Mesothelial cell of epicardium (in vitro differentiated cells): ENCODE measurements at places on chromosomes 7 and 10. TPM values are rescaled to one million over a fixed set of nuclear protein-coding genes. Genes with fewer than 3 reads are reported as not detected.

DNA sequence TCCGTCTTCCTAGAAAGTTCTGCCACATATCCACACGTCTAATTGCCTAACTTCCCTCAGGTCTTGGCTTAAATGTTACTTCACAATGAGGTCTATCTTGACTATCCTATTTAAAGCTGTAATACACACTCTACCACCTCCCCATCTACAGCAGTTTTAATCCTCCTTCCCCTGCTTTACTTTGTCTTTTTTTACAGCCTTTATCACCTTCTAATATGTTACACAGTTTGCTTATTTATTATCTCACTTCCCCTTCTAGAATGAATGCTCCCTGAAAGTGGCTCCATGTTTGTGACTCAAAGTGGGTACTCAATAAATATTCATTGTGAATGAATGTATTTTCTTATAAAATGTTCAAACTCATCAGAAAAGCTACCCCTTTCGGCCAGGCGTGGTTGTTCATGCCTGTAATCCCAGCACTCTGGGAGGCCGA lies 13.6 kb upstream of the MICU1 start:
- H3K27ac ChIP-seq, result no peak overlapping the region
- H3K36me3 ChIP-seq, result no peaks in the 10 kb centered on the region
- H3K4me1 ChIP-seq, result peaks cover 6% of the 10 kb centered on the region
- no peak overlapping the region for H3K4me3 ChIP-seq

GRCh38 chr10:132549371-132549770 lies 11.8 kb downstream of the INPP5A start:
- DNase-seq, result no peak
- no peak overlapping the region for H3K27ac ChIP-seq
- no peak overlapping the region for H3K4me3 ChIP-seq
- H3K36me3 ChIP-seq, result no peaks in the 10 kb centered on the region
- no peaks in the 10 kb centered on the region for H3K27me3 ChIP-seq

GRCh38 chr7:12583922-12584321 lies 13.4 kb downstream of the SCIN start:
- H3K4me1 ChIP-seq, result peaks cover 29% of the 10 kb centered on the region
- no peaks in the 10 kb centered on the region for H3K36me3 ChIP-seq
- H3K4me3 ChIP-seq, result no peak overlapping the region
- H3K27ac ChIP-seq, result no peak overlapping the region
- no peak for DNase-seq
- H3K27me3 ChIP-seq, result no peaks in the 10 kb centered on the region

DNA sequence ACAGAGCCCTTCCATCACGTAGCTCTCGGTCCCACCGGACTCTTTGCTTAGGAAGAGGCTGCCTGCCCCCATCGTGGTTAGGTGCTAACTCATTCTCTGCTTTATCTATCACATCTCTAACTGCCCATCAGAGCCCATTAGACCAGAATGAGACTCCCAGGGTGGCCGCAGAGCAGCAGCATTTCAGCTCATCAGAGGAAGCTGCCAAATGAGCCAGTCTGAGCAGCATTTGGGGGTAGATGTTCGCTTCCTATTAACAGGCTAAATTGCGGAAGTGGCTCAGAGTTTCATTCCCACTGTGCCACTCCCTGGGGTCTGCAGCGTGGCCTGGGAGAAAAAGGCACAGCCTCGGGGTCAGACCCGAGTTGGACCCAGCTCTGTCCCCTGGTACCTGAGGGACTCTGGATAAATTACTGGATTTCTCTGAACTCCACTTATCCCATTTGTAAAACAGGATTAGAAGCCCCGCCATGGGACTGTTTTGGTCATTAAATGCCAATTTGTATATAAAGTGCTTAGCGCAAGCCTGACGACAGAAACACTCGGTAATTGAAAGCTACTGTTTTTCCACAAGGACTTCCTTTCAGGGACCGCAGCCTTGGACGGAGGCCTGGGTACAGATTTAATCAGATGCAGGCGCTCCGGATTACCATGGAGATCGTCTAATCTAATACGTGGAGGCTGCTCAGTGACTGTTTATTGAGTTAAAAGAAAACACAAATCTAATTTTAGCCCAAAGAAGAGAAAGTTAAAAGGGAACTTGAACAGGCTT lies 73.8 kb upstream of the PRLHR start:
- H3K27me3 ChIP-seq, result peaks cover 11% of the 10 kb centered on the region
- peaks cover 3% of the 10 kb centered on the region for H3K36me3 ChIP-seq
- H3K4me1 ChIP-seq, result peaks cover 6% of the 10 kb centered on the region
- no peak overlapping the region for H3K4me3 ChIP-seq
- DNase-seq, result no peak

- no peak overlapping the region for H3K4me3 ChIP-seq
- no peaks in the 10 kb centered on the region for H3K27me3 ChIP-seq
- H3K36me3 ChIP-seq, result no peaks in the 10 kb centered on the region
- H3K4me1 ChIP-seq, result no peaks in the 10 kb centered on the region
- DNase-seq, result no peak
Measured at GRCh38 chr10:107740962-107741690, 576.6 kb upstream of the SORCS1 start.

- no peaks in the 10 kb centered on the region for H3K27me3 ChIP-seq
- no peak overlapping the region for H3K4me3 ChIP-seq
- no peaks in the 10 kb centered on the region for H3K4me1 ChIP-seq
Measured at GRCh38 chr7:118149394-118149793, 34.6 kb upstream of the LSM8 start.

GRCh38 chr7:29309041-29309854 lies 114.7 kb downstream of the CHN2 start:
- no peak overlapping the region for H3K4me3 ChIP-seq
- H3K27ac ChIP-seq, result no peak overlapping the region
- peaks cover 1% of the 10 kb centered on the region for H3K36me3 ChIP-seq
- no peaks in the 10 kb centered on the region for H3K27me3 ChIP-seq

- H3K36me3 ChIP-seq, result no peaks in the 10 kb centered on the region
- peaks cover 42% of the 10 kb centered on the region for H3K27me3 ChIP-seq
Measured at GRCh38 chr10:1522237-1522636, 215.1 kb downstream of the ADARB2 start.

GRCh38 chr10:131546086-131546810 lies 234.7 kb upstream of the TCERG1L start:
- no peaks in the 10 kb centered on the region for H3K4me1 ChIP-seq
- no peaks in the 10 kb centered on the region for H3K36me3 ChIP-seq
- no peak for DNase-seq
- H3K27me3 ChIP-seq, result peaks cover 74% of the 10 kb centered on the region
- no peak overlapping the region for H3K27ac ChIP-seq

DNA sequence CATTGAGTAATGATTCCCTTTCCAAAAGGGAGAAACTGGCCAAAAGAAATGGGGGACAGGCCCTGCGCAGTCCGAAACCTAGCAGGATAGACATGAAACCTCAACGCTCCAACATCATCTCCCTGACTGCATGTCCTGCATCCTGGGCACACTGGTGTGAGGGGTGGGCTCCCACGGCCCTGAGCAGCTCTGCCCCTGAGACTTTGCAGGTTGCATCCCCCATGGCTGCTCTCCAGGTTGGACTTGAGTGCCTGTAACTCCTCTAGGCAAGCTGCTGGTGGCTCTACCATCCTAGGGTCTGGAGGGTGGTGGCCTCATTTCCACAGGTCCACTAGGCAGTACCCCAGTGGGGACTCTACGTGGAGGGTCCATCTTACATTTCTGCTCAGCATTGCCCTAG lies 16.3 kb upstream of the CRYGN start:
- no peak for DNase-seq
- H3K4me3 ChIP-seq, result no peak overlapping the region
- H3K36me3 ChIP-seq, result peaks cover 1% of the 10 kb centered on the region
- H3K27me3 ChIP-seq, result no peaks in the 10 kb centered on the region

DNA sequence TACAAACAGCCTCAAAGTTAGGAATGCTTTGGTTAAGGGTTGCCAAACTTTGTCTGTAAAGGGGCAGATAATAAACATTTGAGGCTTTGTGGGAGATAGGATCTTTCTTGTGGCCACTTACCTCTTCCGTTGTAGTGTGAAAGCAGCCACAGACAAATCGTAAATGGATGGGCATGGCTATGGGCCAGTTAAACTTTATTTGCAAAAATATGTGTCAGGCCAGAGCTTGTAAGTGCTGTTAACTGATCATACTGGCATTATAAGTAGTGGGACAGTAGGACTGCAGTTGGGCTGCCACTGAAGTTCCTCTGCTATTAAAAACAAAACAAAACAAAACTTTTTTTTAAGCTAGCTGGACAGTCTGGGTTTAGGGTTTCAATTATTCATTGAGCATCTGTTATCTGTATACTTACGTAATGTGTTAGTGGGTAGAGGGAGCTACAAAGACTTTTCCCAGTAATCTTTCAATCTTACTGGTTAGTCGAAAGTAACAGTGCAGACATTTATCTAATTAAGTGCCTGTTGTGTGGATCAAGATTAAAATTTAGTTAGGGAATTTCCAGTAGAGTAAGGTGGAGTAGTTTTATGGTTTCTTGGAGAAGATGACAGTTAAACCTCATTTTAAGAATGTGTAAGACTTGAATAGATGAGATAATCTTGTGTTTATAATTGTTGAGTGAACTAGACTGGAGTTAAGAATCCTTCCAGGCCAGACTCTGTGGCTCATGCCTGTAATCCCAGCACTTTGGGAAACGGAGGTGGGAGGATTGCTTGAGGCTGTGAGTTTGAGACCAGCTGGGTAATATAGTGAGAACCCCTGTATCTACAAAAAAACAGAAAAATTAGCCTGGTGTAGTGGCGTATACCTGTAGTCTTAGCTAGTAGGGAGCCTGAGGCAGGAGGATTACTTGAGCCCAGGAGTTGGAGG lies 100.1 kb downstream of the BTRC start:
- H3K27me3 ChIP-seq, result no peaks in the 10 kb centered on the region
- peak overlapping the region; percentile 48 for H3K27ac ChIP-seq
- no peaks in the 10 kb centered on the region for H3K36me3 ChIP-seq
- H3K4me3 ChIP-seq, result no peak overlapping the region

DNA sequence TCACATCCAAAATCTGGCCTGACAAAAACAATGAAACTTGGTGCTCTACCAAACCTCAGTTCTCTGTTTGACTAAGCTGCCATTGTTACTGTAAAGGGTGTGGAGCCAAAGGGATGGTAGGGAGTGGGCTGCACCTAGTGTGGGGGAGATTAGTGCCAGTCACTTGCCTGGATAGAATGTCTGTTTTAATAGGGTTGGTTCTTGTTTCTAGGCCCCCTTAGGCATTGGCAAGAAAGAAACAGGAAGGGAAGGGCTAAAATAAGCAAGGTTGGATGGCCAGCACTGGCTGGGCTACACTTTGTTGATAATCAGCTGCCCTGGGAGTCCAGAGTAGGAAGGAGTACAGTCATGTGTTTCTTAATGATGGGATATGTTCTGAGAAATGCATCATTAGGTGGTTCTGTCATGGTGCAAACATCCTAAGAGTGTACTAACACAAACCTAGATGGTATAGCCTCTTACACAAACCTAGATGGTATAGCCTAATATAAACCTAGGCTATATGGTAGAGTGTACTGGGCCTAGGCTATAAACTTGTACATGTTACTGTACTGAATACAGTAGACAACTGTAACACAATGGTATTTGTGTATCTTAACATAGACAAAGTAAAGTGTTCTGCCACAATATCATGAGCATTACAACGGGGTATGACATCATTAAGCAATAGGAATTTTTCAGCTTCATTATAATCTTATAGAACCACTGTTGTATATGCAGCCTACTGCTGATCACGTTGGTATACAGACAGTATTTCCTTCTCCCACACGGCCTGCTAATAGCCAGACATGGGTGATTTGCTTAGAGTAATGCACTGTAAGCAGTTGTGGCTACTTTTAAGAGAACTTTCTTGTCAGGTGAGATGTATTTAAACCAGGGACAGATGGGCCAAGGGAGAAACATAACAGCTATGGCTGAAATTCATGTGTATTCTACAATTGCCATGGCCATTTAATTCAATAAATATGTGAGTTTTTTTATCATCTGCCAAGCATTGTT lies 15.4 kb downstream of the BBIP1 start:
- no peak overlapping the region for H3K27ac ChIP-seq
- H3K4me3 ChIP-seq, result no peak overlapping the region
- peaks cover 4% of the 10 kb centered on the region for H3K4me1 ChIP-seq
- DNase-seq, result no peak

DNA sequence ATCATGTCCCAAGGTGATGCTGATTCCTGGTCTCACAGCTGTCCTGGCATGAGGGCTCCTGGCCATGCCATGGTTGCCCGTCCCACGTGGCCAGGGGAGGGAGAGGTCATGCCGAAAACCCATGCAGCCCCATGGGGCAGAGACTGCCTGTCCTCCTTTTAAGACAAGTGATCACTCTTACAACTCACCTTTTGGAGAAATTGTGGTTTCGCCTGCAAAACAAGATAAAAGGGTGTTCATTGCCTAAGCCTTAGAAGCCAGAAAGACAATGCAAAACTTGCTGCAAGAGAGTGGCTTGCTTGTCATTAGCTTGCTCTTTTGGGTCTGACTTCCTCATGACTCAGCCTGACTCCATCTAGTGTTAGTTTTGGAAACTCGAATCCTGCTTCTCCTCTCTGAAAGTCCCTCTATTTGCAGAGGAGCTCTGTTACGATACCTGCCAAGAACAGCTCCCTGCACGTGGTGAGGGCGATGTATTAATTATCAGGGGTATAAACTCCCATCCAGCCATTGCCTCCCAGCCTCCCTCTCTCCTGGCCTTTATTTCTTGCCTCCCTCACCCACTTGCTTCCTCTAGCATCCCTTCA lies 26.7 kb downstream of the TMEM273 start:
- H3K36me3 ChIP-seq, result no peaks in the 10 kb centered on the region
- H3K27me3 ChIP-seq, result peaks cover 78% of the 10 kb centered on the region
- H3K27ac ChIP-seq, result no peak overlapping the region
- no peaks in the 10 kb centered on the region for H3K4me1 ChIP-seq

GRCh38 chr7:42926204-42926603 lies 5.8 kb downstream of the PSMA2 start:
- no peak for DNase-seq
- peaks cover 21% of the 10 kb centered on the region for H3K4me1 ChIP-seq
- no peak overlapping the region for H3K27ac ChIP-seq
- no peak overlapping the region for H3K4me3 ChIP-seq
- H3K36me3 ChIP-seq, result peaks cover 20% of the 10 kb centered on the region

The LIPK gene
- total RNA-seq, result not detected in 3 replicates

The ARPC1B gene
- total RNA-seq, result 30.0 to 35.3 TPM (median 32.5 TPM) in 3 replicates

The A1CF gene
- total RNA-seq, result 0.07 to 0.20 TPM in 2 of 3 replicates, not detected in the other

The BHLHA15 gene
- total RNA-seq, result 0.57 to 1.0 TPM in 2 of 3 replicates, not detected in the other

The IFIT1B gene
- total RNA-seq, result not detected in 3 replicates

The NOS3 gene
- 6.0 to 7.8 TPM (median 6.6 TPM) in 3 replicates for total RNA-seq

The HECW1 gene
- 1.0 to 1.9 TPM (median 1.4 TPM) in 3 replicates for total RNA-seq

The RAB19 gene
- 1.6 to 2.7 TPM (median 1.6 TPM) in 3 replicates for total RNA-seq

The LBX1 gene
- not detected in 3 replicates for total RNA-seq

The LRGUK gene
- total RNA-seq, result 0.96 to 1.0 TPM (median 1.00 TPM) in 3 replicates

The TMEM72 gene
- total RNA-seq, result 0.67 to 0.71 TPM (median 0.68 TPM) in 3 replicates

The CXCL12 gene
- 42.4 to 48.4 TPM (median 45.8 TPM) in 3 replicates for total RNA-seq

The SFXN4 gene
- total RNA-seq, result 33.3 to 37.2 TPM (median 36.6 TPM) in 3 replicates

The C10orf105 gene
- total RNA-seq, result 0.11 to 0.25 TPM (median 0.18 TPM) in 3 replicates
